ENCODE measurements at places on chromosomes 2 and 18.

DNA sequence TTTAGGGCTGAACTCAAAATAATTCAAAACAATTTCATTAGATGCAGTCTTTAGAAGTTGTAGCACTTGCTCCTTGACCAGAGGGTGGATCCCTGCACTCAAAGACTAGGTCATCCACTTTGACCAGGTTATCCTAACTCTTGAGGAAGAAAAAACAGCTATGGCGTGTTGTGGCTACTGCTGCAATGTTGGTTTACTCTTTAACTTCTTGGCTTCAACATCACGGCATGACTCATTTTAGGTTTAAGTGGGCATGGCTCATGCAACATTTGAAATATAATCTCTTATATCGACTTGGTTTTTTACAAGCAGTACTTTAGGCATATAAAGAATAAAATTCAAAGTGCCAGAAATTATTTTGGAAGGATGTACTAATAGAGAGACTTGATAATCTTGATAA, 35.4 kb downstream of the ANKRD29 start:
- peak; percentile 90 for DNase-seq

- no peak for DNase-seq
Measured at GRCh38 chr2:129428086-129428660, 551.3 kb upstream of the RAB6C start.

- DNase-seq: no peak
Measured at GRCh38 chr18:46809145-46809544, 52.3 kb upstream of the ST8SIA5 start.

- DNase-seq: no peak
Measured at GRCh38 chr18:75179819-75180600, 28.9 kb downstream of the PTGR3 start.

DNA sequence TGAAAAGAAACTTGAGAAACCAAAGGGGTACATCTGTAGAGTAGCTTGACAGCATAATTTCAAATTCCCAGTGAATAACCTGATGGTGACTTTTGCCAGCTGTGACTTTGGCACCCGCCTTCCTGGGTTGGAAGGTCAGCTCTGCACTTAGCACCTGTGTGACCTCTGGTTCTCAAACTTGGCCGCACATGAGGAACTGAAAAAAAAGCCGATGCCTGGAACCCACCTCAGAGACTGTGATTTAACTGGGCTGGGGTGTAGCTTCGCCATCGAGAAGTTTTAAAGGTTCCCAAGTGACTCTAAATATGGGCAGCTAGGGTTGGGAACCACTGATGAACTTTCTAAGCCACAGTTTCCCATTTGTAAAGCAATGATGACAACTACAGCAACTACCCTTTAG, 6.5 kb downstream of the EFEMP1 start:
- DNase-seq: no peak

DNA sequence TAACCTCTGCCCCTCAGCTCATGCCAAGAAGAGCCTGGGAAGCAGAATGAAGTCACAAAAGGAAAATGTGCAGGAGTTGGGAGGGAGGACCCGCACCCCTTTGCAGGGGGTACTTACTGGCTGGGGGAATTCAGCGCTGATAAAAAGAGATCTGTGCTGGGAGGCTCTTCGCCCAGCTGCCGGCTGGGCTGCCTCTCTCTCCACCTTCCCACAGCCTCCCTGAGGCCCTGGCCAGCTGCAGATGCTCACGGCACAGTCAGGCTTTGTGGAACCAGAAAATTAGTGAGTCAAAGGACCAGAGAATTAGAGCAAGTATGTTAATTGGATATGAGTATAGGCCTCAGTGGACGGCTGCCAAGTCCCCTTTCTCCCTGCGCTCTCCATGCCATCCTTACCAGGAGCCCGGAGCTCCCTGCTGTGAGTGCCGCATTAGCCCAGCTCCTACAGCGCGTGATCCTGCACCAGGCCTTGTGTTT, 181.7 kb upstream of the SH3BP4 start:
- DNase-seq: no peak

- no peak for DNase-seq
Measured at GRCh38 chr2:152100961-152101360, 2.1 kb upstream of the CACNB4 start.

GRCh38 chr2:222087998-222088397, 210.8 kb downstream of the PAX3 start:
- no peak for DNase-seq

DNA sequence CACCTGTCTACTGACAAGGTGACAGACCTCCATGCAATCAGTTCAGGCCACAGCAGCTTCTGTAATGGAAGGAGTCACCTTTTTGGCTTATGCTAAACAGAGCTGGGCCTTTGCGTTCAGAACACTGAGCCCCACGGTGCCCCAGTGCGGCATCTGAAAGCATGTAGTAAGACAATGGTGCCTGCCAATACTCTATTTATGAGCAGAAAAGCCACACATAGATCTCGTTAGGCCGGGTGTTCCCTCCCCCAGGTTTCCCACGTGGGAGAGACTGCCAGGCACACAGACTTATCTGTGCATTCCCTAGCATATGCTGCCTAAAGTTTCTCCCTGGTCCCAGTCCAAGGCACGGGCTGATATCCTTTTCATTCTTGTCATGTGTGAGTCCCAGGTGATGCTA, 150.9 kb downstream of the ACTR3 start:
- DNase-seq: no peak

- peak; percentile 100 for DNase-seq
Measured at GRCh38 chr2:223465793-223466192, 136.4 kb downstream of the SCG2 start.

DNA sequence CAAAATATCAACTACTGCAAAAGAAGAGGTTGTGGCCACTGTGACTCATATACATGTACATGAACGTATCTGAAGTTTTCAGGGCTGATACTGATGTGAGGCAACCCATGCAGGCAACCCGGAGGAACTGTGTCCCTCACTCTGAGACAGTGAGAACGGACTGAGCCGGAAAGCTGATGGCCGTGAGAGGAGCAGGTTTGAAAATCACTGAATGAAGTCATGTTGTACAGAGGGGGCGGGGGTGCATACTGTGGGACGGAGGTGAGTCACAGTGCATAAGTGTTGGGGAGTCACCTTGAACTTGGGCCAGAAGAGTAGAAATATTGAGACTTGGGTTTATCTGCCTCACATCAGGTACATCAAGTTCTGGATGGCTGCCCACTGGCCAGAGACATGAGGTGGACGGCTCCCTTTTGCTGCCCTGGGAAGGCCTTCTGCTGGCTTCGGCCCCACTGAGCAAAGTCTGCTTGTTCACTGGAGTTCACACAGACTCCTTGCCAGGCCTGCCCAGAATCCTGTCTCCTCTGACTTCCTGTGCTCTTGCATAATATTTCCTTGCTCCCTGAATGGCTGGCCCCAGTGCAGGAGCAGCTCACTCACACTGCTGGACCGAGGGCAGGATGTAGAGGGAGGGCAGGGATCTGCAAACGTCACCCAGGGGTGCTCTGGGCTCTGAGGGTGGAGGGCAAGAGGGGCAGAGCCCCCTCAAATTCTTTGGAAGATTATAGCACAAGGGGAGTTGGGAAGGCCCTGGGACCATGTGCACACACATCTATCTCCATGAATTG, 18.1 kb downstream of the EPAS1 start:
- peak; percentile 98 for DNase-seq

DNA sequence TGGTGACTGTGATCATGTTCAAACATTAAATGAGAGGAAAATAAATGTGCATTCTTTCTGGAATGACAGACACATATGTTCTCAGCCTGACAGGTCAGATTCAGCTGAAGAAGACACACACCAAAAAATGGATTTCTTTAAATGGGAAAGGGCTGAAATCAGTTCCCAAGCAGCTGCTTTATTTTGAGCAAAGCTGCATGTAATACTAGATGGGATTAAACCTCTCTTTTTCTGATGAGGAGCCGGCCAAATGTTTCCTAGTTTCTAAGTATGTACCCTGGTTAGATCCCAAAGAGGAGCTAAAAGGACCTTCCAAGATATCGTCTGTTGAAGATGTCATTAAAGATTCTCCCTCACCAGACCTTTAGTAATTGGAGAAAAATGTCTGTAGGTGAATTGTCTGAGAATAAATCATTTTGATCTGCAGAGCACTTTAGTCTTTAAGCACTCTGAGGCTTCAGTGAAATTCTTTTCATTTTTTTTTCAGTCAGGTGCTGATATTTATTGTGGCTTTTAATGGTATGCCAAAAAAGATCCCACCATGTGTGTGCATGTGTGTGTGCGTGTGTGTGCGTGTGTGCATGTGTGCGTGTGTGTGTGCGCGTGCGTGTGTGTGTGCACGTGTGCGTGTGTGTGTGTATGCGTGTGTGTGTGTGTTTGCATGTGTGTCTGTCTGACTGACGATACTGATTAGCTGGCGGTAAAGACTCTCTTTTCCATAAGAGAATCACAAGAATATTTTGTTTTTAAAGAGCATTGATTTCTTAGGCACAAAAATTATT, 175.8 kb downstream of the IRS1 start:
- DNase-seq: no peak

- peak; percentile 1 for DNase-seq
Measured at GRCh38 chr2:186125625-186126024, 360.4 kb upstream of the ZC3H15 start.

GRCh38 chr18:45980229-45980628, 13.1 kb upstream of the EPG5 start:
- DNase-seq: no peak

DNA sequence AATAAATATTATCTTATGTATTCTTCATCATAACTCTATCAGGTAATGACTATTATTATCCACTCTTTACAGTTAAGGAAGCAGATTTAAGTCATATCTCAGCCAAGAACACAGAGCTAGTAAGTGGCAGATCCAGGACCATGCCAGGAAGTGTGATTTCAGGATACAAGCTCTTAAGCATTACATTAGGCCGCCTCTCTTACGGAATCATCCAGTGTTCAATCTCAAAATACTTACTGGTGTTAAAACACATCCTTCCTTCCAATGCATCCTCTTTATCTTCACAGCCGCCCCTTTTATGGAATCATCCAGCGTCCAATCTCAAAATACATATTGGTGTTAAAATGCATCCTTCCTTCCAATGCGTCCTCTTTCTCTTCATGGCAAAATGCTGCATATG, 14.7 kb upstream of the RGPD4 start:
- DNase-seq: no peak

DNA sequence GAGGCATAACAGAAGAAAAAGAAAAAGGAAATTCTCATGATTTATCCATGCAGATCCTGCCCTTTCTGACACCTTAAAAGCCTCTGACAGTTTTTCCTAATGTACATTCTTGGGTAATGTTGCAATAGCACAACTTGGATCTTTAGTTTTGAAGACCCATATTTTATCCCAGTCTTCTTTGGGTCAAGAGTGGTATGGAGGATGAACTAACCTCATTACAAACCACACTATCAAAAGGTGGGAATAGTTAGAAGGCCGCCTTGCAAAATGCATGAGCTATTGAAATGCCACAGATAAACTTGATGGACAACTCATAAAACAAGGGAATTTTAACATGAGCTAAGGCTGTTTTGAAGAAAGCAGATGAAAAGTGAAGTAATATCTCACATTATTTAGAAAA, 1479.8 kb upstream of the ACVR2A start:
- no peak for DNase-seq

DNA sequence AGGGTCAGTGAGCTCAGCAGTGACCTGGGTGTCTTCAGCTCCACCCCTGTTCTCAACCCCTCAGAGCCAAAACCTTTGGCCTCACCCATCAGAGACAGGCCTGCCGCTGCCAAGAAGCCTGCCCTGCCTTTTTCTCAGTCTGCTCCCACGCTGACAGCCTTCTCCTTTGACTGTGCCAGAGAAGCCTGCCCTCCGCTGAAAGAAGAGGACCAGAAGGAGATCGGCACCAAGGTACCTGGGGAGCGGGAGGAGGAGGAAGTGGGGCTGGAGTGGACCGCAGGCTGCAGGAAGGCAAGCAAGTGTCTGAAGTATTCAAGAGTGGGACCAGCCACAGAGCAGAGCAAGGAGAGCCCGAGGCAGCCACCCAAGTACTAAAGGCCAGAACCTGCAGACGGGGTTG, 33.2 kb downstream of the TOGARAM2 start:
- no peak for DNase-seq

DNA sequence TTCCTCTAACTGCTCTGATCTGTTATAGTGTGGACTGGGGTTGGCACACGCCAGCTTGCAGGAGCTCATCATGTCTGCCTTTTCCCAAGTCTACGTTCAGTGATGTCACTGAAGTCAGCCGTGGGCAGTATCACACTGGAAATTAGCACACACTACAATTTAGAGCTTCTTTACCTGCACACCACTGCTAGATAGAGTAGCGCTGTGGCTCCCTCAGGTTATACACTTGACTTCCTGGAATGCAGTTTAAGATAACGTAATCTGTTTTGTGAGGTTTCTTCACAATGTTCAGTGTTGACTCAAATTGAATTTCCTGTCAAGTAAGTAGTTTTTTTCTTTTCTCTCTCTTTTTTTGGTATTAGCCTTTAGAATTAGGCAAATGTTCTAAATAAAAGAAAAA, 487.2 kb downstream of the DCDC2C start:
- no peak for DNase-seq
